ENCODE measurements at places on chromosomes 5 and 9.

DNA sequence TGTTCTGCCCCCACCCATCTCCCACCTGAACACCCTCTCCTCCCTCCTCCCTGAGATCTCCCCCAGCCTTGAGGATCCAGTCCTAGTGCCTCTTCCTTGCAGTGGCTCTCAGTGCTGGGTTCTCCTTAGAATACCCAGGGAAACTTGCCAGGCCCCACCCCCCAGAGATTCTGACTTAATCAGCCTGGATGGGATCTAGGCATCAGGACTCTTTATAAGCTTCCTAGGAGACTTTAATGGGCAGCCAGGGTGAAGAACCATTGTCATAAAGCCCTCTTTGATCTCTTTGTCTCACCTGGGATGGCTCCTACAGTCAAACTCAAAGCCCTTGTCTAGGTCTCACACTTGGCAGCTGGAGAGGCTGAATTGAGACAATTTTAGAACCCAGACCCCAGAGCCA, 8.6 kb upstream of the GLIS3 start:
- DNase-seq, result no peak

GRCh38 chr5:32984851-32985610, 273.9 kb downstream of the NPR3 start:
- DNase-seq, result no peak

GRCh38 chr5:80208381-80208780, 47.5 kb downstream of the SERINC5 start:
- no peak for DNase-seq

GRCh38 chr5:29897916-29898315, 1295.6 kb upstream of the CDH6 start:
- DNase-seq, result no peak

- DNase-seq, result no peak
These were observed 599 bp downstream of the KIAA1191 start for GRCh38 chr5:176360894-176361436.

DNA sequence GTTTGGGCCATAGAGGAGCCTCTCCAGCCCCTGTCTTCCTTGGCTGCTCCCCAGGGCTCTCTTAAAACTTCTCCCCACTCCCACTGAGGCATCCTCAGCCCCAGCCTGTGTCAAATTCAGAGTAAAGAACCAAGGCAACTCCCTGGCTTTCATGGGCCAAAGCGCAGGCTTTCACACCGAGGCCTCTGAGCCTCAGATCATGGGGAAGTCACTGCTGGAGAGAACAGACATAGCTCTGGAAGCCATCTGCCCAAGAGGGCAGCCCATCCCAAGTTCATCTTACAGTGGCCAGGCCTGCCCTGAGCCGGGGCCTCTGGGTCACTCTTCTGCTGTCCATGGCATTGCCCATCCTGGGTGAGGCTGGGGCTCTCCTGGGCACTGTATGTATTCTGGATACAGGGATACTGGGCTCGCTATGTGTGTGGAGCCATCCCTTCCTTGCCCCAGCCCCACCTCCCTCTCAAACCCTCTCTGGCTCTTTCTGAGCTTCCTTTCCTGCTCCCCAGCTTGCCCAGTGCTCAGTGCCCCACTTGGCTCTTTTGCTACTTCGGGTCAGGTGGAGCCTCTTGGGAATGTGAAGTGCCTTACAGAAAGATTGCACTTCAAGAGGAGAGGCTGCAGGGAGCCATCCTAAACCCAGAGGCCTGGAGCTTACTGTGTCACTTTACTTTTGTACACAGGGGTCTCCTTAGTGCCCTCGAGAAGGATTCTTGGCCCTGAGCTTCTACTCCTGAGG, 33.0 kb downstream of the TGFBI start:
- no peak for DNase-seq

DNA sequence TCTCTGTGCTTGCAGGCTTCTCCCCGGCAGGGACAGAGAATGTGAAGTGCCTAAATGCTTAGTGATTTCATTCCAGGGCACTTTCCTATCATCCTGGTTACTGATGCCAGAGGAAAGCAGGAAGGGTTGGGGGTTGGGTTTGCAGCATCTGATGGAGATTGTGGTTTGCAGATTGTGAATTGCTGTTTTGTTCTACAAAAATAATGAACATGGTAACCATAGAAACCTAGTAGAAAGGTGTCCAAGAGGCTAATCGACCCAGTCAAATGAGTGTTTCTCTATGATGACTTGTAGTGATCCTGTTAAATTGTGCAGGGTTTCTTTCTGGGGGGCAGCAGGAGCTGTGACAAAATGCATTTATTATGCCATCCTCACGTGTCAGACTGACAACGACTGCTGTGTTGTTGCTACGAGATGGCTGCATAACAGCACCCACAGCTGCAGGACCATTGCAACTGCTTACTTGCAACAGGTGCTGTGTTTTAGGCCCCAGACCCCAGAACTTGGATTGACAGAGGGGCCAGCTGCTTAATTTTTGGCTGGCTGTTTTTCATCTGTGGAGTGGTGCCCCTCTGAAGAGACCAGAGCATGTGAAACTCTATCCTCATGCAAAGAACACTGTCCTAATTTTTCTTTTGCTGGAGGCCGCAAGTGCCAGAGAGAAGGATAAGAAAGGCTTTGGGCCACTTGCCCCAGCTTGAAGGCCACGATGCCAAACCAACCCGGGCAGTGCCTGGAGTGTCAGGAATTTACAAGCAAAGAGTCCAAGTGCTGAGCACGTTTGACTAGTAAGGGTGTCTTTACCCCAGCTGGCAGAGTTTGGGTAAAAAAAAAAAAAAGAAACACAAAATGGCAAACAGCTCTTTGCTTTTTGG, 397.8 kb downstream of the GADD45G start:
- DNase-seq, result no peak

DNA sequence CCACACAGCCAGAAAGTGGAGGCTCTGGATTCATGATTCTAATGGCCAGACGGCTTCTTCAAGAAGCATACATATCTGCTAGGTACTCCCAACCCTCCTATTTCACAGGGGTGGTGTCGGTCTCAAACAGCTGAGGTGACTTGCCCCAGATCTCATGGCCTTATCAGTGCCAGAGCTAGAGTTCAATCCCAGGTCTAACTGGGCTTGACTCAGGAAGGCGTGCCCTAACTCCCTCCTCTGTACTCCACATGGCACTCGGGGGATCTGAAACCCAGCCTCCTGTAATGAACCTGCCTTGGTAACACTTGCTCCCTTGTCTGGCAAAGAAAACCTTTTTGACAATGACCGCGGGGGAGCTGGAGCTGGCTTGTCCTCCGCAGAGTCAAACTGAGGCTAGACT, 2.1 kb downstream of the QRFP start:
- DNase-seq, result no peak

DNA sequence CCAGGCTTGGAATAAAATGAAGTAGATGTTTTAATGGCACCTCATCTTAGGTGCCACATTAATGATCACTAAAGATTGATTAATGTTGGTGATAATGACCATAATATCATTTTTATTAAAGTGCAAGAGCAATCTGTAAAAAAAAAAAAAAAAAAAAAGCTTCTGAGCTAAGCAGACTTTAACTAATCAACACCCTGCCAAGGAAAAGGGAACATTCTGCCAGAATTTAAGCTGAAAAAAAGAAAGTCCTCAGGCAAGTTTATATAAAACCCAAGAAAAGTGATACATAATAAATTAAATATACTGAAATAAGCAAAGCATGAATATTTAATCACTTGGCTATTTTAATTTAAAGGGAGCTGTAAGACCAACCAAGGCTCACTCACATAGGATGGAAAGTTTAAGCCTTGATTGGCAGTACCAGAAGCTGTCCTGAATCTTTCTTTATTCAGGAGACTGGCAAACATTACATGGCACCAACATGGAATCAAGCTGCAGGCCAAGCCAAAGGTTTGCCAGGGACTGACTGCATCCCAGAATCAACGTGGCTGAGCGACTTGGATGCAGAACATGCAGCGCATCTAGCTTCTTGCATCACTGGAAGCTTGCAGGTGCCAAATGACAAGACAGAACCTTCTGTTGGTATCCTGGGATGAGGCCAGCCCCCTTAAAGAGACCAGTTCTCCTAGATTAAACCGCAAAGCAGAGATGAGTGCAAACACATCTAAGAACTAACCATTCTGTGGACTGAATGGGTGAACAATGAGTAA, 413.6 kb downstream of the ENC1 start:
- no peak for DNase-seq

DNA sequence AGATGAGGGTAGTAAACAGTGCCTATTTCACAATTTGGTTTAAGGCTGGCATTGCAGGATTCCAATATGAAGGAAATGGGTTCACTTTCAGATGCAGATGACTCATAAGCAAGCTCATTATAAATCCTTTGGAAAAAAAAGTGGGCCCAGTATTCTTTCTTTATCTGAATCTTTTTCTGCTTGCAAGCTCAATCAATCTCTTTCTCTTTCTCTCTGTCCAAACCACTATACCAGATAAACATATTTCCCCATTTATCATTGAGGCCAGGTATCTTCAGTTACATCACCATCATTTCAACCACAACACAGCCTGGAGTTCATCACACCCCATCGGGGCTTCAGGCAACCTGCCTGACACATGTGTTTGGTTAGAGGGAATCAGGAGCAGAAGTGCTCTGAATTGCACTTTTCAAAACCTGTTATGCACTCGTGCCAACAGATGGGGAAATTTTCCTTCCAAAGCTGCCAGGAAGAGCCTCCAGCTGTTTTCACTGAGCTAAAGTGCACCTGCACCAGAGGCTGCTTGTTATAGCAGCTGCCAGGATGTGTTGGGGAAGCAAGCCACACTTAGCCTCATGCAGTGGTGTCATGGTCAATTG, 30.0 kb upstream of the MAMDC2 start:
- DNase-seq, result no peak

DNA sequence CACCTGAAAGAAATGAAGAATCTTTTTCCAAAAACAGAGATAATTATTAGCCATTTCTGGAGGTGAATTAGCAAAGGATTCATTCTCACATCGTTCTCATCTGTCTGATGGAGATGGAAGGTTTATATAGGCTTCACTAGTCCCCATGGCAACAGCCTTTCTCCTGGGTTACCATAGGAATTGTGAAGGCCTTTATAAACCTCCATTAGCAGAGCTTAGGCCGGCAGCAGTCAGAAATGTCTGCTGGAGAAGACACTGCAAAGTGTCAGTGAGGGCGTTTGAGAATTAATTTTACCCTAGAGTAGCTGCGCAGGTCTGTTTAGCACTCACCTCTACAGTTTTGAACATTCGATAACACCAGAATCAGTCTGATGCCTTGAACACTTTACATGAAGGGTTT, 290.4 kb upstream of the NR4A3 start:
- no peak for DNase-seq

DNA sequence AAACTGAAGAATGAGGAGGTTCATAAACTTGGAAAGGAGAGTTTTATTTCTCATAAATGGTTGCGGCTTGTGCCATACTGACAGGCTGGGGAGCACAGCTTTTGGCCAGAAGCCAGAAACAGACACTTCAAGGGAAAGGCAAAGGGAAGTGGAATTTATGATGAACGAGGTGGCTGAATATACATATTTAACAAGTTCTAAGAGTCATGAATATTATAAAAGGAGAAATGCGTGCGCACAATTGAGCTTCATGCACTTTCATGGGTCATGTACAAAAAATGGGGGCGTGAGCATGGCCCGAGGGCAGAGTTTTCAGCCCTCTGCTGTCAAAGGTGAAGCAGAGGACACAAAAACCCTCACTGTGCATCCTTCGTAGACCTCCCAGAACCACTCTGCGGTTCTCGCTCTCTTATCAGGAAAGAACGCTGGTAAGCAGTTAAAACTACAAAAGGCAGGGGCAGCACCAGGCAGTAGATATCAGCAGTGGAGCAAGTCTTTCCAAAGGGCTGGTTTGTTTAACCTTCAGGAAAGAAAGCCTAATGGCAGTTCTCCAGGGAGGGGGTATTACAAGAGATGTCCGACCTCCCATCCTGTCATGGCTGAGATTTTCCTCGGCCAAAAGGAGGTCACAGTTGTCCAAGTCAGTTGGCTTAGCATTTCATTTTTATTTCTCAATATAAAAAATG, 29.0 kb downstream of the AUH start:
- no peak for DNase-seq

All from activated naive CD4-positive, alpha-beta T cell treated with anti-CD3 and anti-CD28 coated beads, Interleukin-2, amount 50 U/mL, for 16 hours (primary cell).